Sciatic nerve (tissue), 2 donors: ENCODE measurements at places on chromosomes 1 and 21. TPM values are rescaled to one million over a fixed set of nuclear protein-coding genes. Genes with fewer than 3 reads are reported as not detected.

Gene CRYBG2
- total RNA-seq = not detected

Gene ATF3
- total RNA-seq = 32.4 TPM

DNA sequence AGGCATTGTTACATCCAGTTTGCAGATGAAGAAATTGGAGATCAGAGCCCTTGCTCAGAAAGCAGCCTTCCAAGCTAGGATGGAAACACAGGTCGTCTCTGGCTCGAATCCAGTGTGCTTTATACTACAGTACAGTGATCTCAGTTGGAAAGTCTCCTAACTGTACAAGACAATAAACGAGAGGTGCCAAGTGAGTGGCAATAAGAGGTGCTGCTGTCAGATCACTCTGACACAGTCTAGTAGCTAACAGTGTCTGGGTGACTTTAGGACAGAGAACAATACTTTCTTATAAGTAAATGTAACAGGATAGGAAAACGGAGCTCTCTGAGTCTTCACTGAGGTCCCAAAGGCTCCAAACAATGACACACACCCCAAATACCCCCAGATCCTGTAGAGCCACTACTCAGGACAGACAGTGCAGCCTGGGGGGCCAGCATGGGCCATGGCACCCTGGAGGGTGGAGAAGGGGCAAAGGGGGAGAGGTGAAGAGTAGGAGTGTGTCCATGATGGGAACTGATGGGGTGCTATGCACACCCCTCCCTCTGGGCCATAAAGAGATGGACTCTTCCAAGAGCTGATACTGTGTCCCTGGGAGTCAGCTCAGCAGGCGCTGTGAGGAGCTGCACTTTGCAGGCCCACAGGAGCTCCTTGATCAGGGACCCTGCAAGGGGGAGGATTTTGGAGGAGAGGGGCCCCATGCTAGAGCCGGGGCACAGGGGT lies 3.3 kb downstream of the SH3BGR start:
- no peak for DNase-seq

- DNase-seq = peak; percentile 69
These were observed 36.5 kb downstream of the NKAIN1 start for GRCh38 chr1:31203215-31203614.

Gene MMP23B
- 5.4 TPM for total RNA-seq

DNA sequence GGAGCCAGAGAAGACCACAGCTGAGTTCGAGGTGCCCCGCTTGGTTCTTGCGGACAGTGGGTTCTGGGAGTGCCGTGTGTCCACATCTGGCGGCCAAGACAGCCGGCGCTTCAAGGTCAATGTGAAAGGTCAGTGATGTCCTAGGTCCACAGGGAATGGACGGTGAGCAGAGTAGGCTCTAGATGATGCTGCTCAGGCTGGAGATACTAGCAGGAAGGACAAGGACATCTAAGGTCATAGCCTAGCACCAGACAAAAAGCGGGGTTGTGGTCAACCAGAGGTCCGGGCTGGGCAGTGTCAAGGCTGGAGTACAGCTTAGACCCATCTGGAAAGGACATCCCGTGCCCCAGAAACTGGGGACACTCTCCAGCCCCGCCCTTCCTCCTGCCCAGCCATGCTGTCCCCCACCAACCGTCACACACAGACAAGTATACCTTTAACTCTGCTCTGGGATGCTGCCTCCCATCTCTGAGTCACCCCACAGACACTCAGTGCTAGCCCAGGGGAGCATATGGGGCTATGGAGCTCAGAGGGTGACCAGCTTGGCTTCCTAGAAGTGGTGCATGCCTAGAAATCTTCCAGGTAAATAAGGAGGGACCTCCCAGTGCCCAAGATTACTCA lies 8.7 kb downstream of the TIE1 start:
- DNase-seq = peak; percentile 45

- no peak for DNase-seq
These were observed 211.1 kb downstream of the MRPL39 start for GRCh38 chr21:25396135-25396711.

DNA sequence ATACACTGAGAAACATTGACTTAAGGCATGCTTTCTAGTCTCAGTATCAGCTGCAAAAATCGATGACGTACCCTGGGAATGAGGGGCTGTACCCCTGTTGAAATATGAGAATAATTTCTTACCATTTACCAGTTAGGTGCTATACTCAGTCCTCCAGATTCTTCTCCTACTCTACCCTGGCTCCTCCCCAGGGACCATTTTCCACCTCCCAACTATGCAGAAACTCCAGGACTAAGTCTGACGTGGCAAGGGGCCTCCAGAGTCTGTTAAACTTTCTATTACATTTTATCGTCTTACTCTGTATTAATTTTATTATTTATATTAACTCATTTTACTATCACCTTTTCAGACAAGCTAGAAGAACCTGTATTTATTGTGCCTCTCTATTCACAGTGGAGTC lies 124.3 kb downstream of the CYYR1 start:
- no peak for DNase-seq

DNA sequence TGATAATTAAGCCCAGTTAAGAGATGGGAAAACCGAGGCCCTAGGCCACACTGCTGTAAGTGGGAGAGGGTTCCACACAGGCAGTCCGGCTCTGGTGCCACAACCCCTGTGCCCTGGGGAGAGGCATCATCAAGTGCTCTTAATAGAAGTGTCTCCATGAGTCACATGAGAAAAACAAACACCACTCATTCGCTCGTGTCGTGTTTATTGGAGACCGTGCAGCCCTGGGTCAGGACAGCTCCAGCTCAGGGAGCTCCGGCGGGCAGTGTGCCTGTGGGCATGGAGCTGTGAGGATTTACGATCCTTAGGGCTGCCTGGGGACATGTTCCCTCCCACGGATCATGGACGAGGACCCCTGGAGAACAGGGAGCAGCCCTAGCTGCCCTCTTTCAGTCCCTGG lies 658.5 kb downstream of the AJAP1 start:
- no peak for DNase-seq

Gene C4BPA
- total RNA-seq = 0.27 TPM

- DNase-seq = no peak
These were observed 74.4 kb downstream of the CAMTA1 start for GRCh38 chr1:6859415-6860343.

DNA sequence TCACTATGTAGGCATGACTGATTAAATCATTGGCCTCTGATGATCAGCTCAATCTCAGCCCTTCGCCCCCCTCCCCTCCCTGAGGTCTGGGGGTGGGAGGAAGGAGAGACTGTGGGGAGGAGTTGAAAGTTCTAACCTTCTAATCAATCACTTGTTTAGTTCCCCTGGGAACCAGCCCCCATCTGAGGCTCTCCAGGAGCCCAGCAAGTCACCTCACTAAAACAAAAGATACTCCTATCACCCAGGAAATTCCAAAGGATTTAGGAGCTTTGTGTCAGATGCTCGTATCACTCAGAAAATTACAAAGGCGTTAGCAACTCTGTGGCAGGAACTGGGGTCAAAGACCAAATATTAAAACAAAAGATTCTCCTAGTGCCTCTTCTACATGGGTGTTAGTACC lies 21.6 kb downstream of the SYF2 start:
- DNase-seq = peak; percentile 9

Gene C1orf94
- not detected for total RNA-seq

DNA sequence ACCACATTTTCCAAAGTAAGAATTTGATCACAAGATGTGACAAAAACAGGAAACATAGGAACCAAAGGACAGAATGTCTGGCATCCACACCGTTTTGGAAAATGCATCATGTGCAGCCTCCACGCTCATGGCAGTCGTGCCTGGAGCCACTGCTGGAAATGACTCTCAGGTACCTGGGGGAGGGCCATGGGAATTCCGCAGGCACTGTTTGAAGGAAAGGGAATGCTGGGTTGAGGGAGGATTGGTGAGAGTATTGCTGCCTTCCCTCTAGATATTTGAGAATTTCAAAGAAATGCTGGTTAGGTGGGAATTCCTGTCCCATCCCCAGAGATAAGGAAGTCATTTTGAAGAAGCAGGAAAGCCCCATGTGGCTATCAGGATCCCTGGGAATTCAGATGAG lies 10.8 kb downstream of the SLAMF1 start:
- DNase-seq = no peak

Gene OR2T35
- total RNA-seq = not detected

DNA sequence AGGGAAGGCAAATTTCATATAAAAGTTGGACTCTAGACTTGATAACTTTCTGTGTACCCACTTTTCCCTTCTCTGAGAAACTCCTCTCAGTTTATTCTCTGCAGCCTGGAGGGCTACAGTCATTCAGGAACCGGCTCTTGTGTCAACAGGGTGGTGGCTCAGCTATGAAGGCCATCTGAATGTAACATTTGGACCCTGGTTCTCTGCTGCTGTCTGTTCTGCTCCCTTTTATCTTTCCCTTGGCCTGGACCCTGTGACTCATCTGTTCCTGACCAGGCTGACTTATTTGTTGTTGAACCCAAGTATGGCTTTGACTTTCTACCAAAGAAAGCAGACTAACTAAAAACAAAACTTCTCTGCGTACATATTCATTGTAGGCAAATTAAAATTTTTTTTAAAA lies 75.4 kb downstream of the CENPF start:
- DNase-seq = no peak

GRCh38 chr1:12580054-12580887 lies 37.7 kb downstream of the DHRS3 start:
- no peak for DNase-seq

DNA sequence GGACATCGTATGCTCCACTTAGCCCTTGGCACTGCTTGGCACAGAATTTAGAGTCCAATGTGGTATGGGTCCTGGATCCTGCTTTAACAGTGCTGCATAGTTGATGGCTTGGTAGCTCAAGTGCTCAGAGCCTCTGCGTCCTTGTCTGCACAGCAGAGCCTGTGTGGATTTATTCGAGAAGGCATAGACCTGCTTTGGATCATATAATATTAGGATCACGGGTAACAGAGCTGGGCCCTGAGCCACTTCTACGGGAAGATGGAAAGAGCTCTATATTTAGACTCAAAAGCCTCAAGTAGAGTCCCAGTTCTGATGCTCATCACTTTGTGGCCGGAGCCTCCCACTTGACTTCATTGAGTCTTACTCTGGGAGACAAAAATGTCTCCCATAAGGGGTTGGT lies 164.4 kb upstream of the EDN2 start:
- no peak for DNase-seq

DNA sequence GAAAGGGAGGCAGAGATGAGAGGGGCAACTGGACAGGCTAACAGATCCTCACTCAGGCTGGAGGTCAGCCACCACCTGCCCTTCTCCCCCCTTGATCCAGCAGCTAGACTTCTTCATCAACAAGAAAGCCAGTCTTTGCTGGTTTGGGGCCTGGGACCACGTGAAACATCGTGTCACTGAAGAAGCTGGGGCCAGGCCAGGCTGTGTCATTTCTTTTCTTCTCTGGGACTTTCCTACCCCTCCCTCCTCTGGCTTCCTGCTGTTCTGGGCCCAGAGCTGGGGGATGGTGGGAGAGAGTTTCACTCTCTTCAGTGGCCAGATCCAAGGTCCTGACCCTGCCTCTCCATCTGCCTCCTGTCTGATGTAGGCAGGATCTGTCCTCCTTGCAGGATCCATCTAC lies 18.1 kb upstream of the SLC26A9 start:
- no peak for DNase-seq

DNA sequence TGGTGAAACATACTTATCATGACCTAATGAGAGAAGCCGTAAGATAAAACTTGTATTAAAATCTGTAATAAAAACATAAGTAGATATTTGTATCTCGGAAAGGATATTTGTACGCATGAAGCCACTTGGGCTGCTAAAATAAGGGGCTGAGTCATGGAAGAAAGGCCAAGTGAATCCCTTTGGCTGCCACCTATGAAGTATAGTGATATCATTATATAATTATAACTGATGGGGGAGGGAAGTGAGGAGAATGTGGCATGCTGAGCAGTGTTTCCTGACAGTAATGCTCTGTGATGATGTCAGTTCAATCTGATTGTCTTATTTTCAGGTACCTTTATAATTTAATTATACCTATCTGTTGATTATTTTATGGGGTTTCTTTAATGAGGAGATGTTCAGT lies 13.6 kb downstream of the RWDD3 start:
- DNase-seq = no peak

DNA sequence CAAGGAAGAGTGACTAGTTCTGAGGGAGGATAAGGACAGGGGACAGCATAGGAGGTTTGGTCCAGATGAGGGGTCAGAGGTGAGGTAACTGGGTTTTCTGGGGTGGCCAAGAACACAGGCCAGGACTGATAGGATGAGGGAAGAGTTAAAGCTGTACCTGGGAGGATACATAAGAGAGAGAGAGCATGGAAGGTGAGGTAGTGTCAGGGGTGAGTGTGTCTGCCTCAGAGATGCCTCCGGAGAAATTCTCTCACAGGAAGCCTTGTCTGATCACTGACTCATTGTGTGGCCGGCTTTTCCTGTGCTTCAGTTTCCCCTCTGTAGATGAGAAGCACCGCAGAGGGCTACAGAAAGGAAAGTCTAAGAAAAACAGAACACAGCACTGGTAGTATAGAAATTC lies 40.2 kb downstream of the FASLG start:
- no peak for DNase-seq

DNA sequence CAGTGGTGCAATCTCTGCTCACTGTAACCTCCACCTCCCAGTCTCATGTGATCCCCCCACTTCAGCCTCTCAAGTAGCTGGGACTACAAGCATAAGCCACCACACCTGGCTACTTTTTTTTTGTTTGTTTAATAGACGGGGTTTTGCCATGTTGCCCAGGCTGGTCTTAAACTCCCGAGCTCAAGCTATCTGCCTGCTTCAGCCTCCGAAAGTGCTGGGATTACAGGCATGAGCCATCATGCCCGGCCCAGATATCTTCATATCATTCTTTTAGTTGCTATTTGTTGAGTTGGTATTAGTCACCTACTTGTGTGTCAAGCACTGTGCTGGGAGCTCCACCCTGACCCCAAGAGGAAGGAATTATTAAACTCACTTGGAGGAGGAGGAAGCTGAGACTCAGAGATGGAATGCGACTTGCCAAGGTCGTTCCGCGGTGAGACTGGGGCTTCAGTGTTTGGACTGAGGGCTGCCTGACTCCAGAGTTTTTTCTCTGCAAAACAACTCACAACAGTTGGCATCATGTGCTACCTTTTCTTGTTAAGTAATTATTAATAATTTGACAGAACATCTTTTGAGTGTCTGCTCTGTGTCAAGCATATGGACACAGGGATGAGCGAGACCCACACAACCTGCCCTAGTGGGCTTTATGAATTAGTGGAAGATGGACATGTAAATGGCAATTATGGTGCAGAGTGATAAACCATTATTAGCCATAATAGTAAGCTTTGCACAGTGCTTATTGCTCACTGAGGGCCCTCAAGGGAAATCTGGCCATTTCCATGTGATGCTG lies 132.0 kb downstream of the FOXD2 start:
- no peak for DNase-seq
